Right renal pelvis (tissue), 4 donors: ENCODE measurements at places on chromosomes 2 and 18.

DNA sequence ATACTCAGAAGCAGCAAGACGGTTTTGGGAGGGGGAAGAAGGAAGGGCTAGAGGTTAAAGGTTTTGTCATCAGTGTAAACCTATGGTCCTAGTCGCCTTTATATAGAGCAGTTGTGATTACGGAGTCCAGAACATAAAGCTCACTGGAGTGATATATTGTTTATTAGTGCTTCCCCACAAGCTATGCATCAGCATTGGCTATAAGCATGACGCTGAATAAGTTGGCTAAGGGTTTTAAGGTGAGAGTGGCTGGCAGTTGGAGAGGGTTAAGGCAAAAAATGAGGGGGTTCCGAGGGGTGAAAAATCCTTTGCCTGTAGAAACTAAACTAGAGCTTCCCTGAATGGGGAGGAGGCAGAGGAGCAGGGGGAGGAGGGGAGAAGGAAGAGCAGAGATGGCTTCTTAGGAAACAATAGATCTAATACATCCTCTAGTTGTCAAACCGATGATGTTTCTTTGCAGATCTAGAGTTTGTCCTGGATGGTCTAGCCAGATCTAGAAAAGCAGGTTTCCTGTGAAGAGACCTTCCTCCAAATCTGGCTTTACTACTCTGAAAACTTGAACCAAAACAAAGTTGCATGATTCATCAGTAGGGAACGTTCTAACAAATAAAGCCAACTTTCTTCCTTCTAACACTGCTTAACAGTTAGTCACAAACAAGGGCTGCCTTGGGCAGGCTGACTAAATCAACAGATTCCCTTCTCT lies 2.5 kb downstream of the KLF7 start:
- no peak for DNase-seq

GRCh38 chr2:240564561-240565332 lies 3.5 kb upstream of the RNPEPL1 start:
- no peak for DNase-seq

DNA sequence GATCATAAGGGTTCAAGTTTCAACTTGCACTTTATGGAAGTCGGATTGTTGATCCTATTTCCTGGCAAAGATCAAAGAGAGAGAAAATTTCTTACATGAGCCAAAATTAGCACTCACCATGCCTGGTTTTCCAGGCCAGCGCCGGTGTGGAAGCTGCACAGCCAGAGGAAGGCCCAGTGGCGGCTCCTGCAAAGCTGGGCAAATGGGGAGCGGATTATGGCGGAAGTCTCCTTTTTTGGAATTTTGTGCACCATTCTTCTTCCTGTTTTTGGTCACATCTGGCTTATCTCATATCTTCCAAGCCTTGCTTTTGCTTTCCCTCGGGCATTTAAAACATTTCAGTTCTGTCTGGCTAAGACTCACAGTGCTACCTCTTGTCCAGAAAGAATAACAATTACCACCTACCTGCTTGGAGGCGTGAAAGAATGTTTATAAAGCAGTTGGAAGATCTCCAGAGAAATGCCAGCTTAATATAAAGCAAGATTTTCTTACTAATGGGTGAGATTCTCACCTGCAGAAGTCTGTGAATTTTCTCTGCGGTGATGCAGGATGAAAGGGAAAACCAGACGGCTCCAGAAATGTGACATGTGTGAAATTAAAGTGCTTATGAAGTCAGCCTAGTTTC lies 94.3 kb downstream of the ASAP2 start:
- DNase-seq = no peak

- no peak for DNase-seq
Measured at GRCh38 chr2:28395334-28396061, 2.8 kb downstream of the FOSL2 start.

DNA sequence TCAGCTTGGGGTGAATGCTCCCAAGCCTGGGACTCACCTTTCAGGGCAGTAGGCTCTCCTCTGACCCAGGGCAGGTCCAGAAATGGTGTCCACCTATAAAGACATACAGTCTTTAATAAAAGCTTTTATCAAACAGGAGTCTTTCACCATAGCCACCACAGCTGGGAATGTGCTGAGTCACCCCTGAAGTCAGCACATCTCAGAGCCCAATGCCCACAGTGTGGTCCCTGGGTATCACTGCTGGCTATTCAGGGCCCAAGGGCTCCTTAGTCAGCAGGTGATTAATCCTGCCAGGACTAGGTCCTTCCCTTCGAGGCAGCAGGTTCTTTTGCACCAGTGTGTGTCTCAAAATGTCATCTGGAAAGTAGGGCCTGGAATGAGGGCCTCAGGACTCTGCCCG lies 181.9 kb downstream of the MEMO1 start:
- no peak for DNase-seq

DNA sequence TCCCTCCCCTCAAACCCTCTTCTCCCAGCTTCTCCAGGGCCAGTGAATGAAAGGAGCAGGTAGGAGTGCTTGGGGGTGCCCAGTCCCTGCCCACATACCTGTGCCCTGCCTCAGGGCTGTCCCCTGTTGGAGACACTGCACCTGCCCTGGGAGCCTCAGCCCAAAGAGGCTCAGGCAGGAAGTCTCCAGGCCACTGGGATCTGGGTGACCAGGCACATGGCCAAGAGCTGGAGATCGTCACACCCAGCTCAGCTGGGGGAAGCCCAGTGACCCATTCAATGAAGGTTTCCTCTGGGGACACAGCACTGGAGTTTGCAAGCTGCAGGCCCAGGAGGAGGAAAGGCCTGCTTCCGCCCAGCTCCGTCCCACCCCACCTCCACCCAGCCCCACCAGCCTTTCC lies 156.4 kb downstream of the ZFP36L2 start:
- no peak for DNase-seq

- DNase-seq = no peak
Measured at GRCh38 chr2:191436368-191437055, 191.3 kb downstream of the MYO1B start.

- DNase-seq = no peak
Measured at GRCh38 chr2:7891312-7891711, 790.5 kb upstream of the ID2 start.

- DNase-seq = no peak
Measured at GRCh38 chr2:69251943-69252342, 135.1 kb downstream of the GFPT1 start.

- DNase-seq = no peak
Measured at GRCh38 chr2:168211664-168212163, 35.7 kb downstream of the STK39 start.

DNA sequence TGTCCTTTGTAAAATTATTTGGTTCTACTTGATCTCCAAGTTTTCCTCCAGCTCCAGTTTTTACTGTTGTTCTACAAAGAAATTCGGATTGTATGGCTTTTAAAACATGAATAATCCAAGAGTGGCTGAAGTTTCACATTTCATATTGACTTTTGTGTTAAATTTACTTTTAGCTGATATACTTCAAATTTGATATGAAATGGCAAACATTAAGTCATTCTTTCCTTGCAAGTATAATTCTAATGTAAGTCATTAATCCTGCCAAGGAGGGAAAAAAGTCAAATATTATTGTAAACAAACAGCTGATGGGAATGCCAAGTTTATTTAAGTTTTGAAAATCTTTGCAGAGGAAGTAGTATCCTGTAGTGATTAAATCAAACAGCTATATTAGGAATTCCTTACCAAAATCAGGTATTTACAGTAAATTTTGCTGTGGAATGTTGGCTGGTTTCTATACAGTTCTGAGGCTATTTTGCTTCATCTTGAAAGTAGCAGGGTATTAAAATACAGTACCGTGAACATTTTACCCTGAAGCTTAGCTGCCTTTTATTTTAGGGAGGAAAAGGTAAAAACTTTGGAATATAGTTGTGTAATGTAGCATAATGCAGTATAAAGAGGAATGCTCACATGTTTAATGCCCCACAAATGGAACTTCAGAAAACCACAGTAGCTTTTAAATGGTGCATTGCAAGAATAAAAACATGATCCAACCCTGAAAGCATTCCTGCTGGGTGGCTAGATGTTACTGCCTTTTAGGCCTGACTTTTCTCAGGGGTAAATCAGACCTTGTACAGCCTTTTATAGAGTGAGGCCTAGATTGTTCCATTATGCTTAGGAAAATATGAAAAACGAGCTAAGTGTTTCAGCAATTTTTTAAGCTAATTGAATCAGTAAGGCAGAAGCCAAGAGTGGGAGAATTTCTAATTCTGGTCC lies 62.7 kb upstream of the NT5C1B start:
- DNase-seq = no peak

DNA sequence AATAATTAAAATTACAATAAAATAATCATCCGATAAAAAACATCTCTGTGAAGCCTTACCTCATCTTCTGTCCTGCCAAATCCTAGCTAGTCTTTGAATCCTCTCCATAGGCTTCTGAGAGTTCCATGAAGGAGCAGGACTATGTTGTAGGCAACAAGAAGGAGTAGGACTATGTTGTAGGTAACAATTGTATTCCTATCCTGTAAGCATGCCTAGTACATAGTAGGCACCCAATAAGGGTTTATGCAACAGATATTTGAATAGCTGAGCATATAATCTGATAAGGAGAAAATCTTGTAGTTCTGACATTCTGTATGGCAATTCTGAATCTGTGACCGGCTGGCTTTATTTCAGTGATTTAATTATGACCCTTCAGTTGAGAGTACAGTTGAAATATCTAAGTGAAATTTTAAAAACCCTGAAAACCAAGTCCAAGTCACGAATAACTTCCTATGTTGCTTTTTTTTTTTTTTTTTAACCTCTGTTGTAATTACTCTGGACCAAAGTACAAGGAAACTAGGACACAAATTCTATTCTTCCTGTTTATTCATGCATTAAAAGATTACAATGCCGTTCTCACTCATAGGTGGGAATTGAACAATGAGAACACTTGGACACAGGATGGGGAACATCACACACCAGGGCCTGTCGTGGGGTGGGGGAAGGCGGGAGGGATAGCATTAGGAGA lies 27.8 kb downstream of the VWA3B start:
- no peak for DNase-seq

- DNase-seq = no peak
Measured at GRCh38 chr2:34291076-34291475, 692.0 kb upstream of the FAM98A start.

DNA sequence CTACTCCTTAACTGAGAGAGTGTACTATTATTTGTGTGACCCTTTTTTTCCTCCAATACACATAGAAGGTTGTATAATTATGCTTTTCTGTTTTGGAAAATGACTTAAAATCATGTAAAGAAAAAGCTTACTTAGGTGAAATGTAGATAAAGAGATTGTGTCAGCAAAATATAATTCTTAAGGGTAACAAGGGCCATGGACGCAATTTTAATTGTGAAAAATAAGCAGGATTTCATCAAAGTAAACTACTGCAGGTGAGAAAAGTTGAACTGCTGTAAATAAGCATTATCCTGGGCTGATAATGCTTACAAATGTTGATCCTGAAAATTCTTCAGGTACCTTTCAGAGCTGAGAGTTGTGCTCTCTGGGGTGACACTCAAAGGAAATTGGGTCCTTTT lies 141.5 kb downstream of the RPIA start:
- DNase-seq = no peak

- DNase-seq = no peak
Measured at GRCh38 chr2:8432706-8433336, 249.0 kb upstream of the ID2 start.

DNA sequence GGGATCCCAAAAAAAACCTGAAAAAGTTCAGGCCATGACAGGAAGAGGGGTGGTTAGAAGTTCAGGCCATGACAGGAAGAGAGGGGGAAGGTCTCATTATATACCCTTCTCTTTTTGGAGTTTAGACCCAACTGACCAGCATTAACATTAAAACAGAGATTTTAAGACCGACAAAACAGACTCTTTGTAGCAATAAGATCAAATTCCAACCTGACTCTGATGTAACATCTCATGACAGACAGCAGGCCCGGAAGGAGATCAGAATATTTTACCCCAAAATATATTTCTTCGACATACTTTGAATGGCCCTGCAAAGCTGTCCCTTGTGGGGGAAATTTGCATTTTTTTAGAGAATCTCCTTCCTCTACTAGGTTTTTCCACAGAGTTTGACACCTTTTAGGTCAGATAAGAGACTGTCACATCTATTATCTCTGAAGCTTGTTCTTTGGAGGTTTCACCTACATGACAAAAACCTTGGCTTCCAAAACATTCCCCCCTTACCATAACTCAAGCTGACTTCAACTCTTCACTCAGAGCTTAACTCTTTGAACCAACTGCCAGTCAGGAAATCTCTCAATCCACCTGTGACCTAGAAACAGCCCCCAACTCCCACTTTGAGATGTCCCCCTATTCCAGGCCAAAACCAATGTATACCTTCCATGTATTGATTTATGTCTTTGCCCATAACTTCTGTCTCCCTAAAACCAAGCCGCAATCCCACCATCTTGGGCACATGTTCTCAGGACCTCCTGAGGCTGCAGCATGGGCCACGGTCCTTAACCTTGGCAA lies 51.0 kb upstream of the B3GNT2 start:
- DNase-seq = no peak

GRCh38 chr2:165902934-165903333 lies 50.6 kb downstream of the TTC21B start:
- no peak for DNase-seq

GRCh38 chr18:61572084-61572655 lies 238.9 kb downstream of the CDH20 start:
- no peak for DNase-seq

- DNase-seq = no peak
Measured at GRCh38 chr2:119116411-119117295, 41.9 kb downstream of the C1QL2 start.

DNA sequence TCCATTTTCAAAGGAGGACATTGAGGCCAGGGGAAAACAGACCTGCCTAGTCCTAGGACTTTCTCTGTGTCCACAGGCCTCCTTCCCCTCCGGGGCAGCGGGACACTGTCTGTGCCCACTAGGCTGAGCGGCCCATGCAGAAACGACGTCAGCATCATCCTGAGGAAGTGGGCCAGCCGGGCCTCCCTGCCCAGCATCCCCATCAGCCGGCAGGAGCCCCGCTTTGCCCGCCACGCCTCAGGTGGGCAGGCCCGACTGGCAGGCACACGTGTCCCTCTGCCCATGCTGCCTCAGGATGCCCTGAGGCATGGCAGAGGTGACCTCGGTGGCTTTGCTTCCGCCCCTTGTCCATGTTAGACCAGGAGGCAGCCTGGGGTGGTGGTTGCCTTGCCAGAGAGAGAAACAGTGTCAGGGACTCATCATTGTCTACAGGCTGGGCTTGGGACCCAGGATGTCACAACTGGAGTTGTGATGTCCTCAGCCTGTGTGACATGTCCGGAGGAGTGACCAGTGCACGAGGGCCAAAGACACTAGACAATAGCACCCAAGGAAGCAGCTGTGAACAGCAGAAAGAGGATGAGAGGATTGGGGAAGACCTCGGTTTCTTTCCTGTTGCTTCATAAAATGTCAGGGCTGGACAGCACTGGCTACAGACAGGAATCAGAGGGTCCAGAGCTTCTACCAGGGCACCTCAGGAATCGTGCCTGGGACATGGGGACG lies 36.8 kb downstream of the TOGARAM2 start:
- no peak for DNase-seq

GRCh38 chr2:237739101-237739500 lies 59.5 kb upstream of the RBM44 start:
- DNase-seq = no peak

GRCh38 chr2:176455816-176456291 lies 186.6 kb downstream of the MTX2 start:
- no peak for DNase-seq

GRCh38 chr2:203543898-203544328 lies 8.8 kb upstream of the RAPH1 start:
- no peak for DNase-seq

GRCh38 chr2:51085420-51086068 lies 53.6 kb upstream of the NRXN1 start:
- DNase-seq = no peak
